DMS153 (cell line): ENCODE measurements at places on chromosomes 7 and 10.

GRCh38 chr7:135911099-135911498, 66.1 kb downstream of the MTPN start:
- no peak for DNase-seq

DNA sequence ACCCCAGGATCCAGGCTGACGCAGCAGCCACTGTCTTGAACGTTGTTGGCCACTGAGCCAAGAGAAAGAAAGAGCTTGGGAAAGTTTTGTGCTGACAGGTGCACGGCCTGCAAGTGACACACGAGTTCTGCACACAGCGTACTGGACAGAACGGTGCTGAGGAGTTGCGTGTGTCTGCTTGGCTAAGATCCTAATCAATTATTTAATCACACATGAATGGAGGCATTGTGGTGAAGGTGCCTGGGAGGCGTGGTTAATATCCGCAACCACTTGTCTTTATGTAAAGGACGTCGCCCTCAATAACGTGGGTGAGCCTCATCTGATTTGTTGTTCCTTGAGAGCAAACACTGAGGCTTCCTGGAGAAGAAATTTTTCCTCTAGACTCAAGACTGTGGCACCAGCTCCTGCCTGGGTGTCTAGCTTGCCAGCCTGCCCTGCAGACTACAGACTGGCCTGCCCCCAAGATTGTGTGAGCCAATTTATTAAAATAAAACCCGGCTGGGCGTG, 16.6 kb upstream of the GNA12 start:
- DNase-seq = peak; percentile 82

- peak; percentile 99 for DNase-seq
Observed at GRCh38 chr7:100489824-100490223, 6.1 kb downstream of the NYAP1 start.

- DNase-seq = no peak
Observed at GRCh38 chr10:126199221-126199998, 188.9 kb downstream of the ADAM12 start.

DNA sequence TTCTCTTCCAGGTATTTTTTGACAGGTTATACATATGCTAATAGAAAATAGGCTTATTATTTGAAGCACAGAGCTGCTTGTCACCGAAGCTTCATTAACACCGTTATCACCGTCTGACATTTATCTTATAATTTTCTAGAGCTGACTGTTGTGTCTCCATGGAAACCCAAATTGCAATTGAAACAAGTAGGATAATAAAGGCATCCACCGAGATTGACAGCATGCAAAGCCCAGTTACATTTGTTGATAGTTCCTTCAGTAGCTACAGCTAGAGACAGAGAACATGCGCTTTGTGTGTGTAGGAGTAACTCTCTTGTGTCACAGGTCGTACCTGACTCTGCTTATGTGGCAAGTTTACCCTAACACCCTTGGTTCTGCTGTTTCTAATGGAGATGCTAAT, 135.6 kb downstream of the CELF2 start:
- no peak for DNase-seq

- DNase-seq = no peak
Observed at GRCh38 chr10:29830531-29831512, 196.1 kb upstream of the SVIL start.

DNA sequence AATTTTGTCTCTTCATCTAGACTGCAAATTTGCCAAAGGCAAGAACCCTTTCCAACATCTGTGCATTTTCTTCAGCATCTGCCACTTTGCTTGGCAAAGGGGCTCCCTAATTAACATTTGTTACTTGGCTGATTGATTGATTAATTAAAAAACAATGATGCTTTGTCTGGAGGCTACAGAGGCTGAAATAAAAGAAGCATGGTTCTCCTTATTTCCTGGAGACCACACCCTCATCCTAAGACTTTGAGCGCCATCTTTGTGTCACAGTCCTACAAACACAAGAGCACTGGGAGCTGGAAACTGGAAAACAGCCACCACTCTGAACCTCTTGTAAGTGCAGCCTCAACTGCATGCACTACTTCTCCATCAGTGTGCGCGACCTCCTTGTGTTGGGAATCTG, 189.2 kb downstream of the C7orf25 start:
- DNase-seq = no peak

- DNase-seq = no peak
Observed at GRCh38 chr7:96720843-96721242, 11.2 kb upstream of the SEM1 start.

DNA sequence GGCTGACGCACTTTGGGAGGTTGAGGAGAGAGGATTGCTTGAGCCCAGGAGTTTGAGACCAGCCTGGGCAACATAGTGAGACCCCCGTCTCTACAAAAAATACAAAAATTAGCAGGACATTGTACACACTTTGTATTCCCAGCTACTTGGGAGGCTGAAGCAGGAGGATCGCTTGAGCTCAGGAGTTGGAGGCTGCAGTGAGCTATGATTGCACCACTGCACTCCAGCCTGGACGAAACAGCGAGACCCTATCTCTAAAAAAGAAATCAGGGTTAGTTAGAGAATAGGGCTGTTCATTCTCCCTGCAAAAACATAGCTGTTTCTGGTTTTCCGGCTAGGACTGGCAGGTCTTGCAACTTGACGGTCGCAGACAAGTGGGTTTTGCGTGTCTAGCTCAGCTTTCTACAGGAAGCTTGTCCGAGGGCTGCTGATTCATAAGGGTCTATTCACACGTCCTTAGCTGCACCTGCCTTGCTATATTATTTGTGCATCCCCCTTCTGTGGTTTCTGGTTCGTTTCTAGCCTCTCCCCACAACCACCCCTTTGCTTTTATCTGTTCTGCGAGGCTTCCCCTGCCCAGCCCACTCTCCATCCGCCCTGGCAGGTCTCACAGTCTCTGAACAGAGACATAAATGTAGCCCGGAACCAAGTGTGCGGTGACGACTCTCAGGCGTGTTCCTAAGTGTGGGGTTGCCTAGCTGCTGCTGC, 10.7 kb downstream of the AMZ1 start:
- peak; percentile 72 for DNase-seq

GRCh38 chr10:80196270-80196949, 8.9 kb downstream of the ANXA11 start:
- DNase-seq = peak; percentile 43

DNA sequence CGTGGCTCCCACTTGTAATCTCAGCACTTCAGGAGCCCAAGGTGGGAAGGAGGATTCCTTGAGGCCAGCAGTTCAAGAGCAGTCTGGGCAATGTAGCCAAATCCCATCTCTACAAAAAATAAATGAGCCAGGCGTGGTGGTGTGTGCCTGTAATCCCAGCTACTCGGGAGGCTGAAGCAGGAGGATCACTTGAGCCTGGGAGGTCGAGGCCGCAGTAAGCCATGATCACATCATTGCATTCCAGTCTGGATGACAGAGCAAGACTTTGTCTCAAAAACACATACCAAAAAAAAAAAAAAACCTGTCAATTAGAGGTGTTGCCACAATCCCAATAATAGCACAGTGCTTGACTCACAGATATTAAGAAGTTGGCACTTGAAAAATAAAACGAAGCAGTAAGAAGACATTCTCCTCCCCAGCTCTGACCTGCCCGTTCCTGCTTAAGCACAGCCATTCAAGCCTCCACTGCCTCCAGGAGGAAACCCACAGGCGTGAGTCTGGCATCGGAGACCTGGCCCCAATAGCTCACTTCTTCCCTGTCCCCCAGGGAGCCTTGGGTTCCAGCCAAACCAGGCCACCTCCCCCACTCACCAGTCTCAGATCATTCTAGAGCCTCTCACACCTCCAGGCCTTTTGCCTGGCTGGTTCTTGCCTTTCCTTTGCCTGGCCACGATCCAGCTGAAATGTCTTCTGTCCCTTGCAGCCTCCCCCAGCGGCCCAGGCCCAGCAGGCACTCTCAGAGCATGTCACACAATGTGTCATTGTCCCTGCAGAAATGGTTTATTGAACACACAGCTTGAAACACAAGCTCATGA, 45.3 kb upstream of the GTF2I start:
- peak; percentile 7 for DNase-seq

DNA sequence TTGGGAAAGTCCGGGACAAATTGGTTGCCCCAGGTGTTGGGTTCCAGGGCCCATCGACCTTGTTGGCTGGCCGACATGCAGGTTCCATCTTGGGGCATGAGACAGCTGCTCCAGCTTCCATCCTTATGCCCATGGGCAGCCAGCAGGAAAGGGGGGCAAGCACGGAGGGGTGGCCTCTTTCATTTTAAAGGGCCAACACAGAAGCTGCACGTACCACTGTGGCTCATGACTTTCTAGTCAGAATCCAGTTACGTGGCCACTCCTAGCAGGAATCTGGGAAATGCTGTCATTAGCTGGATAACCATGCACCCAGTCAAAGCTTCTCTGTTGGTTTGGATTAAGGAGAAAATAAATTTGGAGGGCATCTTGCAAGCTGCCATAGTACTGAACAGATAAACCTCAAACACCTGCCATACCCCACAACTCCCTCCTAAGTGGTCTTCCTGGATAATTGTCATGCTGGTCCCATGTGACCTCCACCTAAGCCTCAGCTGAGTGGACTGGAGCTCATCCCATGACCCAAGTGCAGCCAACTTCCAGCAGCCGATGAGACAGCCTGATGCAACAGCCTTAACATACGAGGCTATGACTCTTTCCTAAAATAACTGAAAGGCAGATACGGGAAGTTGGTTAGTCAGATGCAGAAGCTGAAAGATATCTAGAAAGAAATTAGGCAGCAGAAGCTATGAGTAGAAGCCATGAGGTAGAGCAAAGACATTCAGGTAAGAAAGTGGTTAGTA, 21.4 kb upstream of the GSDME start:
- DNase-seq = no peak

DNA sequence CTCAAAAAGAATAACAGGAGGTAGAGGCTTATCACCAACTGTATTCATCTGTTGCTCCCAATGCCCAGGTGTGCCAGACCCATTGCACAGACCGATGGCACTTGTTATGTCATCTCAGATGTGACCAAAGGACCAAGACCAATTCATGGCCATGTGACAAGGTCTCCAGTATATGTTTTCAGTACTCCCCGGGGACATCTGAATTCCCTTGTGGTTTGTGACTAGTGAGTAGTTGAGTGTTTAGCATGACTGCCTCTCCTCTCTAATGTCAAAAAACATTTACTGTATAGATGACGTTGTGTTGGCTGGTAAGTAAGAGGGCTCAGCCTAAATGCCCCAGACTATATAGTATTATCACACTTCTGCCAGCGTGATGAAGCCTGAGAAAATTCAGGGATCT, 202.1 kb upstream of the SMIM30 start:
- peak; percentile 59 for DNase-seq

- no peak for DNase-seq
Observed at GRCh38 chr7:139758388-139758787, 19.4 kb downstream of the HIPK2 start.

GRCh38 chr7:13878154-13878553, 111.3 kb downstream of the ETV1 start:
- no peak for DNase-seq

DNA sequence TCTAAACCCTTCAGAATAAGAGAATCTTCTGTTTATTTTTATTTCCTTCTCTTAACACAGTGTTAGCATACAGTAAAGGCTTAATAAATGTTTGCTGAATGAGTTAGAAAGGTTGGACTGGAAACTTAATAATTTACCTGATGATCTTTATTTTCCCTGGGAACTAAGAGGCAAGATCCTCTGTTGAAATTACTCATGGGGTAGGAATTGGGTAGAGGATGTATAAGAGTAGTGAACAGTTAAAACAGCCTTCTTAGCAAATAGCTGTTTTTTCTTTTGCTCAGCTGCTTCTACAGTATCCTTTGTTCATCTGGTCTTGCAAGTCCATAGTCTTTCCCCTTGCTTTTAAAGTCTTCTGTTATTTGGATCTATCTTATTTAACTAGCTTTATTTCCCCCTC, 80.0 kb downstream of the AKAP9 start:
- no peak for DNase-seq

GRCh38 chr10:119412244-119413092, 130.1 kb downstream of the RGS10 start:
- DNase-seq = no peak

DNA sequence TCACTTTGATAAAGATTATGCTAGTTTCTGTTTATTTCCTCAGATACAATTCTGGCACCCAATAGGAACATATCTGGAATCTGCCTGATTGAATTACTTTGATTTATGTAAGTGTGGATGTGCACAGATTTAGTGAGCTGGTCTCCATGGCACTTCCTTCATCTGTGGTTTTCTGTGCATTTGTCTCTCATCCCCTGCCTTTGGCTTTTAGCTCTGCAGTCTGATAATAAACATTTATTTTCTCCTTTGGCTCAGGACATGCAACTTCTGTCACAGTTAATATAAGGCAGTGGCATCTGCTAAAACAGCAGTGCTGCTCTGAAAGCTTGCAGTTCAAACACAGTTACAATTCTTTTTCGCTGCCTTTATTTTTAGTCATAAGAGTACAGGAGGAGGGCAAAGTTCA, 273.7 kb upstream of the CHRM2 start:
- no peak for DNase-seq

GRCh38 chr7:19091550-19092200, 25.8 kb downstream of the TWIST1 start:
- DNase-seq = no peak

GRCh38 chr7:5477126-5477525, 53.5 kb upstream of the TNRC18 start:
- DNase-seq = no peak

DNA sequence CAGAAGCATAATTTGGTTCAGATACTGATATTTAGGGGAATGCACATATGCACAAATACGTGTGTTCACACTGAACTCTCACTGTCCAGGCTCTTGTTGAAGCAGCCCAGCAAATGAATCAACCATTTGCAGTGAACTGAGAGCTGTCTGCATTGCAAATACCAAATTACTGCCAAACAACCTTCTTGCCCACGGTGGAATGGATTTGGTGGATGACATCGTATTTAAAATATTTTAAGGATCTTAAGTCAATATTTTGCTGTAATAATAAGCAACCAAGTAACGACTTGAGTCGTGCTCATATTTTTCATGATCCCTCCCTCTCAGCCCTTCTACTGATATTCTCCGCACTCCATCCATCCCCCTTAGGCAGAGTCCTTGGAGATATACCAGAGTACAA, 107.9 kb upstream of the FEZF1 start:
- no peak for DNase-seq

DNA sequence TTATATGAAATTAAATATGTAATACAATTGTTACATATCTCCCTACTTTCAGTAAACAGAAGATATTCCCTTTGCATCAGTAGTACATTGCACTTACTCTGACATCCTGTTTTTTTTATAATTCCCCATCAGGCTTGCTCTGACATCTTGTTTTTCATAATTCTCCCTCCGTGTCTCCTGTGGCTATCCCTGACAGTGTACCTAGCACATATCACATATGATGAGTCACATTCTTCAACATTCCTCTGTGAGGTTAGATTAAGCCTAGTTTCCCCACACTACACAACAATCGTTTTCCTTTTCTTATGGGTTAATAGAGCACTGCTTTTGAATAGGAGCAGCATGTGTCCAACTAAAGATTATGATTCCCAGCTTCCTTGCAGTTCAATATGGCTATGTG, 250.6 kb upstream of the NPVF start:
- no peak for DNase-seq

DNA sequence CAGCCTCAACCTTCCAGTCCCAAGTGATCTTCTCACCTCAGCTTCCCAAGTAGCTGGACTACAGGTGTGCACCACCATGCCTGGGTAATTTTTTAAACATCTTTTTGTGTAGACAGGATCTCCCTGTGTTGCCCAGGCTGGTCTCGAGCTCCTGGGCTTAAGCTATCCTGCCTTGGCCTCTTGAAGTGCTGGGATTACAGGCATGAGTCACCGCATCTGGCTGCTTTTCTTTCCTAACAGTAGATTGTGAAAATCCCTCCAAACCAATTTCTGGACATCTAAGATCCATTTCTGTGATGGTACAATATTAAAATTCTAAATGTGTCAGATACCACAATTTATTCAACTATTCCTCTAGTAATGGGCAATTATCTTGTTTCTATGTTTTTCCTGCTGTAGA, 38.7 kb downstream of the RAB18 start:
- DNase-seq = no peak

- no peak for DNase-seq
Observed at GRCh38 chr10:23065181-23065948, 30.0 kb upstream of the MSRB2 start.
